ENCODE measurements at places on chromosomes 1 and 21.

DNA sequence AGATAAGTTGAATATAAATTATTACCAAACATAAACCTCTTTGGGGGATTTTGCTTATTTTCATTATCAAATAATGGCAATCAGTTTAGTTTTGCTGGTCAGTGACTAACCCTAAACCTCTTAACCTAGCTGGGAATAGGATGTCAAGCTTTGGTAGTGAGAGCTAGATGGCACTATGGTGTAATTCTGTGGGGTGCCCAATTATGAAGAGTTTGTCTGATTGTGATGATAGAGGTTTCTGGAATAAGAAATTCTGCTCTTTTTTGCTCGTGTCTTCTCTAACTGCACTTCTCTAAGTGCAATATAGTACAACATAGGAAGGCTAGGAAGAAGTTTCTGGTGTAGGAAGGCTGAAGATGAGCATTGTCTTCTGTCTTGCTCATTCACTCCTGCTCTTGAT, 59.8 kb downstream of the XCL1 start:
- DNase-seq, result peak; percentile 31

DNA sequence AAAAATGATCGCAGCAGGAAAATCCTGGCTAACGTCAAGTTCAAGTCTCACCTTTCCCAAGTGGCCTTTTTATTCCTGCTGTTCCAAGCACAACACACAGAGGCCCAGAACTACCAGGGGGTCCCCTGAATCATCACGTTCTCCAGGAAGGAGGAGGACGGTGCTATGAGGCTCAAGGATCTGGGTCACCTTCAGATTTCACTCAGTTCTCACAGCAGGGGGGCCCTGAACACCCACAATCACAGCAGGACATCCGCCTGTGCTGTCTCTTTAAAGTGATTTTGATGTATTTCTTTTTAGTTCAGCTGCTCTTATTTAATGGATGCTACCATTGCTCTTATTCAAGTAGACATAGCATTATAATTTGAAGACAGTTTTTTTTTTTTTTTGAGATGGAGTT, 173.4 kb downstream of the HUNK start:
- no peak for DNase-seq

- DNase-seq, result no peak
These were observed 73.1 kb upstream of the PRDX6 start for GRCh38 chr1:173403996-173404395.

GRCh38 chr21:25424634-25425033, 182.6 kb downstream of the MRPL39 start:
- no peak for DNase-seq

DNA sequence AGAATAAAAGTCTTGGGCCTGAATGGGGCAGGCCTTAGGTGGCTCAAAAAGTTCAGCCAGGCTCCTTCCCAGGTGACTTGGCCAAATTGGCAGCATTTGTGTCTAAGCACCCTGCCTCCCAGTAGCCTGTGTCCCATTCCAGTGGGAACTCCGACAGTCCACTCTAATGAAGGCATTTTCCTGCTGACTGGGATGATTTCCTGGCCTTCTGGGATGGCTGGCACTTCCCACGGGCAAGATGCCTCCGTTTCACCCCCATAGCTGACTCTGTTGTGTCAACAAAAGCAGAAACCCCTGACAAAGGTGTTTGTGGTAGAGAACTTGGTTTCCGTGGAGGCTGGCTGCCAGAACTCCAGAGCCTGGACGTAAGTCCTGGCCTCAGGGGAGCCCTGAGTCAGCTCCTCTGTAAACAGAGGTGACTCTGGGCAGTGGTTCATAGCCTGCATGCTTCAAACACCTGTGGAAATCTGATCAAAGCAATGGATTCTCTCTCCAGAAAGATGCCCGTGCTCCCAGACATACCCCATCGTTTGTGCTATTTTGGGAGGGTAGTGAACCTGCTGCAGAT, 36.6 kb downstream of the WNT3A start:
- no peak for DNase-seq

DNA sequence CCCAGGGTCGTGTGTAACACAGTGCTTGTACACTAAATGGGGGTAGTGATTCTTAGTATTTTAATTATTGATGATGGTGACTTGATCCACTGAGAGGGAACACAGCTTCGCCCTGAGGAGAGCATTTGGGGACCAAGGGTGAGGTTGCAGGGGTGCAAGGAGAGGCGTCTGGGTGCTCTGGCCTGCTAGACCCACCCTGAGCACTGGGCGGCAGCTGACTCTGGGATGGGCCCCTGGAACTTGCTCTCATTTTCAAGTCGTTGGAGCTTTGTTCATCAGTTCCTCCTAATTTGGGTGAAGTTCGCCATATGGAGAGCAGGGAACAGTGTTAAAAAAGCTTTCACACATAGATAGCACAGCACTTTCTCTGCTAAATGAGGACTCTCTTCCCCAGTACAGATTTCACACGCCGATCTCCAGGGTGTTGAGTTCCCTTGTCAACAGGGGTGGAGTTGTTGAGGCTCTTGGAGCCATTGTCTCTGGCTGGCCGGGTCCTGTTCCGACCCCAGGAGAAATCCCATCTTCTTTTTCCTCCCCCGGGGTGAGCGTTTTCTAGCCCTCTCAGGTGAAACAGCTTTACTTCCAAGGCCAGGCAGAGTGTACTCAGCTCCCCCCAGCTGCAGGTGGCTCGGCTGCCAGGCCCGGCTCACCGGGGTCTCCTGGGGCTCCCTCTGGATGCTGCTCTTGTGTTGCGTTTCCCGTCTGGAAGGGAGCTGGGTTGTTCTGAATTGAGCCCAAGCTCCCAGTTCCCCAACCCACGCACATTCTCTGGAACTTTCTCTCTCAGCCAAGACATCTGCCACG, 367.4 kb downstream of the RPS6KC1 start:
- no peak for DNase-seq

GRCh38 chr1:10904396-10905358, 107.8 kb upstream of the TARDBP start:
- no peak for DNase-seq

DNA sequence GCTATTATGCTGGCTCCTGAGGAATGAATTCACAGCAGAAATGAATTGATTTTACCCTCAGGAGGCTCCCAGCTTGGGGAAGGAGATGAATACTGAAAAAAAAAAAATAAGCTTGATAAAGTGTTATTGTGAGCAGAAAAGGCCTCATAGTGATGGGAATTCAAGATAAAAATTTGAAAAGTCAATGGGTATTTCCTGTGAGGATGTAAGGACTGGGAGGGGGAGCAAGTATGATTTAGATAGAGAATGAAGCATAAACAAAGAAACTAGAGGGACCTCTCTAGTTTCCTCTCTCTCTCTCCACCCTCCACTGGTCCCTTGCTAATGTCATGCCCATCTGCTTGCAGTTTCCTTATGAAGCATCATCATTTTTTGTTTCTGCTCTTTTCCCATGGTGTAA, 439.0 kb upstream of the PLXNA2 start:
- DNase-seq, result no peak

GRCh38 chr1:62841587-62842169, 57.7 kb downstream of the ATG4C start:
- peak; percentile 37 for DNase-seq

GRCh38 chr1:59125154-59125553, 171.7 kb upstream of the FGGY start:
- DNase-seq, result no peak

GRCh38 chr1:29732453-29732852, 496.1 kb downstream of the PTPRU start:
- no peak for DNase-seq

GRCh38 chr1:14654554-14654953, 56.1 kb downstream of the KAZN start:
- no peak for DNase-seq

GRCh38 chr1:54272134-54272533, 72.2 kb downstream of the MRPL37 start:
- DNase-seq, result no peak

- no peak for DNase-seq
These were observed 87.5 kb downstream of the ASTN1 start for GRCh38 chr1:177077006-177077405.

- peak; percentile 17 for DNase-seq
These were observed 93.3 kb upstream of the CD1D start for GRCh38 chr1:158087320-158087927.

DNA sequence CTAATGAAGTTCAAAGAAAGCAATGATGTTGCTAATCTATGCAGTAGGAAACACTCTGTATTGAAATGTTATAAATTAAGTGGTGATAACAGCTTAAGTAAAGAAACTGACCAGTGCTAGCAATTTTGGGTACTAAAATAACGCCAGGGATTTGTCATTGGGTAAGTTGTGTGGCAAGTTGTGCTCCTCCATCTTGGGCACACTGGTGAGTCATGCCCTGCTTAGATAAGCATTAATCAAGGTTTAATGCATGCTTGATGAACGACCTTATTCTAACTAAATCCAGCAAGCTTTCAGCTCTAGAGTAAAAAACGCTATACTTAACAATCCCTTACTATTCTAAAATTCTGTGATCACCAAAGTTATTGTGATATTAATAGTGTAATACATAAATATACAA, 25.2 kb downstream of the VAMP4 start:
- no peak for DNase-seq

GRCh38 chr21:31338908-31339368, 5.1 kb downstream of the TIAM1 start:
- no peak for DNase-seq

DNA sequence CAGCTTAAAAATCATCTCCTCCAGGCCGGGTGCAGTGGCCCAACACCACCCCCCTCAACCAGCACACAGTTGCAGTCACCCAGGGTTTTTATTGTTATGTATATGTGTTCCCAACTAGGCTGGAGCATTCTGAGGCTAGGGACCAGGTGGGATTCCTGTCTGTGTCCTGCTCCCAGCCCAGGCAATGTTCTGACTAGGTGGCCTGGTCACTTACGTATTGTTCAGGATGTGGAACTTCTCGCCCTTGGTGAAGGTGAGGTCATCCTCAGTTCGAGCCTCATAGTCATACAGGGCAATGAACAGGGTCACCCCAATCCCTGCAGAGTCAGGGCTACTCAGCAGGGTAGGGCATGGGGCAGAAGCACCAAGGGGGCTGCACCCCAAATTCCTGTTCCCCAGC, 12.2 kb downstream of the FGR start:
- no peak for DNase-seq

DNA sequence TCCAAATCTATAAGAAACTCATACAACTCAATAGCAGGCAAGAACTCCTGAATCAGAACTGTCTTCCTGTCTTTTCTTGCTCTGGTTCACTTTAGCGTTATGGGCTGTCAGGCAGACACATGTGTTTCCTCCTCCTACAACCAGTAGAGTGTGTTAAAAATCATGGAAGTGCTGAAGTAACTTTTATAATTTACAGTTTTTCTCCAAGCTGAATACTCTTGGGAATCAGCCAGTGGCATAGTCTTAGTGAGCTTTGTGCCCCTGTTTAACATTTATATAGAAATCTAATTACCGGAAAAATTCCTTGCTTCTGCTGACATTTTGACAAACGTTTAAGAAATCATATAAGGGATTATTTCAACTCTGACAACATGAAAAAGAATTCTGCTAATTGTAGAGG, 113.1 kb upstream of the RGS18 start:
- no peak for DNase-seq

- DNase-seq, result no peak
These were observed 183.3 kb upstream of the TMEM51 start for GRCh38 chr1:14970115-14970798.

- no peak for DNase-seq
These were observed 88.0 kb upstream of the PBX1 start for GRCh38 chr1:164470996-164471395.

DNA sequence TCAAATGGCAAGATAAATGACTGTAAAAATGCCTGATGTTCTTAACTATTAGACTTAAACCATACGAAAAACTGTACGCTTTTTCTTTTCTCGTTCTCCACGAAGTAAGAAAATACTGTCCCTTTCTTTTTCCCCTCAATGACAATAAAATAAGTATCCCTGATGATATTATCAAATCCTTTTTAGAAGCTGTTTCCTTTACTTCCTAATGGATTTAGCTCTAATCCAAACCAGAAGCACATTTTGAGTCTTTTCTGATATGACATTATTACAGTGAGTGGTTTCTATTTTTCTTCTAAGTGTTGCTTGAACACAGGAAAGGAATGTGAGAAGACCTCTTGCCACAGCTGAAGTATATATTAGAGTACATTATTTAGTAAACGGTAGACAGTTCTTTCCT, 32.4 kb downstream of the DNM3 start:
- no peak for DNase-seq

DNA sequence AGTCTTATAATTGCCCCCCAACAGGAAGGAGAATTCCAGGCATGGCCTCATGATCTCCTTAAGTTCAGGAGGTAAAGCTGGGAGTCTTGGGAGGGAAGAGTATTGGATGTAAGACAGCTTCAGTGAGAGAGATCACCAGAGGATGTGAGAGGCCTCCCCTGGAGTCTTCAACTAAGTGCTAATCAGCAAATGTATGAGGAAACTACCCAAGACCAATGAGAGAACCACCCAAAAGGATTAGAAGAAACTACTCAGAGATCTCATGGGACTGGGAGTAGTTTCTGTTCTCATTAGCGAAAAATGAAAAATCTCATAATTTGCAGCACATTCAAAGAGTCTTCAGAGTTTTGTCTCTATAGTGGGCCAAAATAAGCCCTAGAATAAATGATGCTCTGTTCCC, 36.6 kb upstream of the WNT2B start:
- DNase-seq, result no peak

GRCh38 chr1:230139741-230140140, 72.7 kb downstream of the GALNT2 start:
- DNase-seq, result no peak

GRCh38 chr1:81299892-81300291, 500.8 kb upstream of the ADGRL2 start:
- no peak for DNase-seq

GRCh38 chr1:158864595-158864994, 33.4 kb downstream of the MNDA start:
- no peak for DNase-seq

DNA sequence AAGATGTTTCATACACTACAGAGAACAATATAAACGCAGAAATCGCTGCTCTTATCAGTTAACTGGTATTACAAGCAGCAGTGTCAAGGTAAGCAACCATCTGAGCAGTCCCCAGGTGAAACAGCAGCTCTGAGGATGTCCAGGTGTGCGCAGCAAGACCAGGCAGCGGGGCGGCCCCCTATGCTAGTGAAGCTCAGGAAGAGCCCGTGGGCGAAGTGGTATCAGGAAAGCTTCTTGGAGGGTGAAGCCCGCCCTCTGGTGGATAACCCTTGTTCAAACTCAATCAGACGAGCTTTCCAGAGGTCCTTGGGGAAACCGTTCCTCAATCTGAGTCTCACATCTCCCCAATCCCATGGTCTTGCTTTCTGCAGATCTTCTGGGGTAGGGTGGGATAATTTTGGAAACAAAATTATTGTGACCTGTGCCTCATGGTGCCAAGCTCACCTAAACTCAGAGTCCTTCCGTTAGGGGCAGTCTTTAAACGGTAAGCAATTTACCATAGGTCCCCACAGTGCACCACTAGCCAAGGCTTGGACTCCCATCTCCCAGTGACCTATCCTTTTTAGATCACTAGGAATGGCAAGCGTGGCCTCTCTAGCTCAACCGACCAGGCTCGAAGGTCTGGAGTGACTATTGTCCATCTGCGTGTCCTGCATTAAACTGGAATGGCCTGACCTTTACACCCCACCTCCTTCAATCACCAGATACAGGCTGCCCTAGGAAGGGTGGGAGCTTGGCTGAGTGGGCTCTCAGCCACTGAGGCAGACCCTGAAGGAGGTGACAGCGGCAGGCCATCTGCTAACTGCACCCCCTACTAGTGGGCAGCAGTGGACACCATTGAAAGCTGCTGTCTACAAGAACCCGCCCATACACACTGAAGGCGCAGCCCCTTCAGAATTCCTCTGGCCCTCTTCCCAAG, 13.6 kb upstream of the FAM110D start:
- peak; percentile 95 for DNase-seq

GRCh38 chr1:206678490-206678889, 6.2 kb upstream of the MAPKAPK2 start:
- DNase-seq, result no peak

GRCh38 chr1:22814176-22815042, 103.8 kb downstream of the EPHB2 start:
- DNase-seq, result peak; percentile 52
